ENCODE measurements at places on chromosomes 3 and 15. TPM values are rescaled to one million over a fixed set of nuclear protein-coding genes. Genes with fewer than 3 reads are reported as not detected.

DNA sequence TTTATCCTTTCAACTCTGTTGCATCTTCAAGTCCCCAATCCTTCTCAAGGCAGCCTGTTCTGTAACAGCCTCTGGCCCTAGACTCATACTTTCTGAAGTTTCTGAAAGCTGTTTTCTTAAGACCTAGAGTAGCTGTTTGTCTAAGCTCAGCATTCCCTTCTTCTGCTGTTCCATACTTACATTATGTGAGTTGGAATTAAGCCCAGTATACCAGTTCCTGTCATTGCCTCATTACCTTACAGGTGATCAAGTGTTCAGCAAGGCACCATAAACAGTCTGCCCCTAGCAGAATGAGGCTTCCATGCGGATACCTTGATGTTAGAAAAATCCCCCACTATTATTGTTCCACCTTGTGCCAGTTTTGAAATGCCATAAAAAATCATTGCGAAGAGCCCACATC is 180.6 kb downstream of the PLCL2 start:
- H3K27ac ChIP-seq: no peak overlapping the region
- peaks cover 53% of the 10 kb centered on the region for H3K36me3 ChIP-seq
- no peak overlapping the region for H3K4me3 ChIP-seq
- H3K27me3 ChIP-seq: no peaks in the 10 kb centered on the region
- DNase-seq: no peak

GRCh38 chr15:47812470-47812999 is 95.2 kb downstream of the SEMA6D start:
- peaks cover 20% of the 10 kb centered on the region for H3K4me1 ChIP-seq
- peak; percentile 40 for DNase-seq
- no peak overlapping the region for H3K27ac ChIP-seq
- H3K4me3 ChIP-seq: no peak overlapping the region

- peaks cover 2% of the 10 kb centered on the region for H3K36me3 ChIP-seq
- no peak overlapping the region for H3K4me3 ChIP-seq
- no peak overlapping the region for H3K27ac ChIP-seq
Measured at GRCh38 chr3:24523215-24523614, 28.6 kb upstream of the THRB start.

GRCh38 chr3:133329626-133330025 is 70.2 kb upstream of the BFSP2 start:
- no peak overlapping the region for H3K4me3 ChIP-seq
- H3K36me3 ChIP-seq: no peaks in the 10 kb centered on the region
- no peaks in the 10 kb centered on the region for H3K27me3 ChIP-seq
- H3K27ac ChIP-seq: no peak overlapping the region

DNA sequence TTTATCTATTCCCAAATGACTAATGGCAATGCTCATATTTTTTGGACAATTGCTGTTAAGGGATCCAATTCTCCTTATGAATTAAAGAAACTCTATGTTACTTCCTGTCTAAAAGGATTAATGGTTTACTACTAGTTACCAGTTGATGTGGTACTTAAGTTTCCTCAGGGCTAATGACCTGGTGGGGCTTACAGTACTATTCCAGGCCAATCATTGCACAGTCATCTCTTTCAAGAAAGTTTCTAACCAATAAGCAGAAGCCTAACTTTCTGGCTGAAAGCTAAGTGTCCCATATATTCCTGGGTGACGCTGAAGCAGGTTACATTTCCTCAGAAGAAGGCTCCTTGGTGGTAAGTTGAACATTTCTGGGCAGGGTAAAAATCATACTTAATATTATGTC is at the start of gene SLC12A1:
TSS of gene SLC12A1 (plus strand) at position 322 of the 400 bp plus-strand sequence. CDS start 1,418 bp downstream, outside the sequence.
- peaks cover 26% of the 10 kb centered on the region for H3K27me3 ChIP-seq
- H3K4me3 ChIP-seq: no peak within 1 kb of the TSS
- H3K36me3 ChIP-seq: no peaks in the 10 kb centered on the region
- no peak within 1 kb of the TSS for H3K27ac ChIP-seq
- no peaks in the 10 kb centered on the region for H3K4me1 ChIP-seq
- DNase-seq: no peak

DNA sequence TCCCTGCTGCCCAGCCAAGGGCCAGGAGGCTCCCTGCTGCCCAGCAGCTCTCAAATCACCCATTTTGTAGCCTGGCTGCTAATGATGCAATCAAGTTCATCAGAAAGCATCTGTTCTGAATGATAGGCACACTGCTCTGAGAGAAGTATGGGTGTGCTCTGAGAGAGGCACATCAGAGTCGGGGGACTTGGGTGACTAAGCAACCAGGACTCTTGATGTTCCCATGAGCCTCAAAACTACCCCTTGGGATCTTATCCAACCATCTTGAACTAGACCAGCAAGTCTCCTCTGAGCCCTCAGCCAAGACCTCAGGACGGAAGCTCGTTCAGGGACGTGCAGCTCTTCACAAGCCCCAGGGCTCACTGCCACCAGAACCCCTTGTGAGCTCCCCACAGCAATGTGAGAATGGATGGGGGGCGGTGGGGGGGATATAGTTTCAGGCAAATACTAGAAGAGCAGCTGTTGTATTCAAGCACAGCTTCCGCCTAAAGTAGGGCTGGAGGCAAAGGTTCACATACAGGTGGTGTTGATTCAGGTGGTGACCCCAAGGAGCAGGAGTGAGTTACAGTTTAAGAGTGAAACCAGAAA is 52.2 kb upstream of the HES1 start:
- no peak for DNase-seq
- H3K27me3 ChIP-seq: peaks cover 57% of the 10 kb centered on the region
- peaks cover 15% of the 10 kb centered on the region for H3K4me1 ChIP-seq
- no peaks in the 10 kb centered on the region for H3K36me3 ChIP-seq

Gene IGDCC3
- not detected for total RNA-seq

Gene DNAH1
- 13.9 TPM for total RNA-seq

Data from activated CD8-positive, alpha-beta memory T cell treated with anti-CD3 and anti-CD28 coated beads, Interleukin-2, amount 10 ng/mL, durations not matched to agents 7 days and 5 days (primary cell).